ENCODE measurements at places on chromosomes 1 and 21.
A peak's percentile ranks its signal among the peaks of the same experiment; 100 is the strongest.

DNA sequence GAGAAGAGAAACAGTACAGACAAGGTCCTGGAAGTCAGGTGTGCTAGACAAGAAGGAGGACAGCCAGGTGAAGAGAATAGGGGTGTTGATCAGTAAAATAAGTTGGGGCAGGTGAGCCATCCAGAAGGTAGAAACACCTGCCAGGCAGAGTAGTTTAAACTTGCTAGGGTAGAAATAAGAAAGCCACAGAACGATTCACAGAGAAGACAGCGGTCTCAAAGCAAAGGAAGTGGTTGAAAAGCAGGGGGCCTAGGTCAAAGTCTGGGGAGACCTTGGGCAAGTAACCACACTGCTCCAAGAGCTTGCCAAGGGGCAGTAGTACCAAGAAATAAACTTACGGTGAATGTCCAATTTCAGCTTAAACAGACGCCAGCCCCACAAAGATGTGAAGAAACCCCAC lies 116.6 kb upstream of the PROX1 start:
- DNase-seq: no peak

DNA sequence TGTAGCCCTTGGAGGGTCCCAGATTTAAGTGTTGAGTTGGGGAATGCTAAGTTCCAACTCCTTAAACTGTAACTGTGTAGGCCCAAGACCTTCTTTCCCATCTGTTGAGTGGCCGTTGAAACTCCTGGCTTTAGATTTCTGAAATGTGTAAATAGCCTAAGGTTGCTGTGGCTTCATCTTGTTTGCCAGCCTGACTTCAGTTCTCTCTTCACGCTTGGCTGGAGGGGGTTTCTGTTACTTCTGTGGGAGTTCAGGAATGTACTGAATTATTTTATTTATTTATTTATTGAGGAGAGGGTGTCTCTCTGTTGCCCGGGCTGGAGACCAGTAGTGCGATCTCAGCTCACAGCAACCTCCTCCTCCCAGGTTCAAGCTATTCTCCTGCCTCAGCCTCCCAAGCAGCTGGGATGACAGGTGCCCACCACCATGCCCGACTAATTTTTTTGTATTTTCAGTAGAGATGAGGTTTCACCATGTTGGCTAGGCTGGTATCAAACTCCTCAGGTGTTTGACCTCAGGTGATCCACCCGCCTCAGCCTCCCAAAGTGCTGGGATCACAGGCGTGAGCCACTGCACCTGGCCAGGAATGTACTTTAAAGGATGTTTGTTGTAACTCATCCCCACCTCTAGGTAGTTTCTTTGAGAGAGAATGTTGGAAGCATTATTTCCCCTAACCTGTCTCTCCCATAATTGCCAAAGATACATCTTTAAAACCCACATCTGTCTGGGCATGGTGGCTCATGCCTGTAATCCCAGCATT lies 5.9 kb downstream of the TTC39A start:
- DNase-seq: no peak

GRCh38 chr1:67634396-67634935 lies 50.5 kb upstream of the GADD45A start:
- no peak for DNase-seq

- DNase-seq: no peak
These were observed 23.8 kb upstream of the PRDM15 start for GRCh38 chr21:41902946-41903345.

- no peak for DNase-seq
These were observed 38.6 kb upstream of the MPZL1 start for GRCh38 chr1:167683226-167683625.

DNA sequence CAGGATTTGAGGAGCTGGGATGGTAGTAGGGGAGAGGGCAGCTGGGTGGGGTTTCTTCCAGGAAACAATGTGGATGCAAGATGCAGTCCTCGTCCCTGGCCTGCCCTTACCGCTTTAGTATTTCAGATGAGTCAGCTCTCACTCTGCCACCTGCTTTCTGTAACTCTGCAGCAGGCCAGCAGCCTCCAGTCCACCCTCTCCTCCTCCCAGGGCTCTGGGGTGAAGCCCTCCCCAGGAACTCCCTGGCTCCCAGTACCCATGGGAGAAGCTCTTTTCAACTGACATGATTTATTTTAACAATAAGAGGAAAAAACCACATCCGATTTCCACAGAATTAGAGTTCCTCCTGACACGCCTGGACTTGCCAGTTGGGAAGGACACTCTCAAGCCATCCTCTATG lies 39.0 kb upstream of the IL20 start:
- no peak for DNase-seq

GRCh38 chr1:14652840-14653239 lies 54.4 kb downstream of the KAZN start:
- DNase-seq: no peak

- no peak for DNase-seq
These were observed 782 bp downstream of the CSDE1 start for GRCh38 chr1:114756949-114757454.

DNA sequence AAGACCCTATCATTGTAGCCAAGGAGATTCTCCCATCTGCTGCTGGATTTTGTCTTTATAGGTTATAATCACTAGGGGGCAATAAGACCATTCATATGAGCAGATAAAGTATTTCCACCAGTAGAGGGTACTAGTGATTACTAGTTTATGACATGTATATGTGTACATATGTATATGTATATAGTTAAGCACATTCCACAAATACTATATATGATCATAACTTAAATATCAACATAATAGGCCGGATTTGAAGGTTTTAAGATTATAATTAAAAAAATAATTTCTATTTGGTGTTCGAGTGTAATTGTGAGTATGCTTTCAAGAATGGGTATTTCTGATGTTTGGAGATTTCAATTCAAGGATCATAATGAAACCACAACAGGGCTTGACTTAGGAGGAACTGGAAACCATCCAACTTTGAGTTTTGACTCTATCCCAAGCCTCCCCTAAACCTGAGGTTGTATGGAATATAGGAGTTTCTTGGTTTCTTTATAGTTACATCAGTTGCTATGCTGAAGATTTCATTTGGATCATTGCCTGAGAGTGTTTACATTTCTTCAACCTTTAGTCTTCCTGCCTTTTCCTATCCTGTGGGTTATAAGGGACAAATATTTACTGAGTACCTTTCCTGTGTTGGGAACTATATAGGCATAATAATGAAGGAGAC lies 16.9 kb downstream of the TCEANC2 start:
- peak; percentile 18 for DNase-seq

DNA sequence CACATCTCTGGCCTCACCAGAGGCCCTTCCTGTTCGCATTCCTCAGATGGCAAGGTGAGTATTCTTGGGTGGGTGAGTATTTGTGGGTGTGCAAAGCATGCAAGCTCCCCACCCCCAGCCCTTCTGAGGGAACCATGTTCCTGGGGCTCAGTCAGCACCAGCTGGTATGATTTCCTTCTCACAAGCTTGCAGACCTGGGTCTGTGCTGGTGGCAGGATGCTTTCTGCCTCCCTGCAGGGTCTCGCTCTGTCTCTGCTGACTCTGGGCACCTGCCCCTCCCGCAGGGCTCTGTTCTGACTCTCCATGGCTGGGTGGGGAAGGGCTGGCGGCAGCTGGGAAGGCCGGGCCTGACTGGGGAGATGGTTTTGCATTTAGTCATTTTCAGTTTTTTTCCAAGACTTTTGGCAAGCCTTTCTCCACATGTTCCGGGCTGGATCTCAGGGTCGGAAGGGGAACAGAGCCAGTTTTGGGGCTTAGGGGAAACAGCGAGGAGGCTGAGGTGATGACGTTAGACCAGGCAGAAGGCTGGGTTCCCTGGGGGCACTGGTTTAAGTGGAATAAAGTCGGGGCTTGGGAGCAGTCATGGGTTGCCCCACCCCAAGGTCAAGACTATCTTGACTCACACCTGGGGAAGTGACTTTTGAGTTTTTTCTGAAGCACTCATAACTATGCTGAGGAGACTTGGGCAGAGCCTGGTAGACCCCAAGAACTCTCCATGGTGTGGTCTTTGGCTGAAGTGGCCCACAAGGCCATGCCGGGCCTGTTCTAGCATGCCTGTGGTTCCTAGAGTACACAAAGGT lies 6.2 kb downstream of the RASSF5 start:
- no peak for DNase-seq

DNA sequence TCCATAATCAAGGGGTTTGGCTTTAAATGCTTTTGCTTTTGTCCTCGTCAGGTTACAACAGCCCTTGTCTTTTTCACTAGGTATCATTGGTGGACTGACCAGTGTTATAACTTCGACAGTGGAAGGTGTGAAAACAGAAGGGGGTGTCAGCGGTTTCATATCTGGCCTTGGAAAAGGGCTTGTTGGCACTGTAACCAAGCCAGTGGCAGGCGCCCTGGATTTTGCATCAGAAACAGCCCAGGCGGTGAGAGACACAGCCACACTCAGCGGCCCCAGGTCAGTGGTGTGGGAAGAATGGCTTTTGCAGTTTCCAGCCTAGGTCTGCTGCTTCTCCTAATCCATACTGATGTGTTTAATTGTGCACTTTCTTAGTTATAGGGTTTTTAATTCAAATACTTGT lies 157.9 kb downstream of the DHRS3 start:
- no peak for DNase-seq

DNA sequence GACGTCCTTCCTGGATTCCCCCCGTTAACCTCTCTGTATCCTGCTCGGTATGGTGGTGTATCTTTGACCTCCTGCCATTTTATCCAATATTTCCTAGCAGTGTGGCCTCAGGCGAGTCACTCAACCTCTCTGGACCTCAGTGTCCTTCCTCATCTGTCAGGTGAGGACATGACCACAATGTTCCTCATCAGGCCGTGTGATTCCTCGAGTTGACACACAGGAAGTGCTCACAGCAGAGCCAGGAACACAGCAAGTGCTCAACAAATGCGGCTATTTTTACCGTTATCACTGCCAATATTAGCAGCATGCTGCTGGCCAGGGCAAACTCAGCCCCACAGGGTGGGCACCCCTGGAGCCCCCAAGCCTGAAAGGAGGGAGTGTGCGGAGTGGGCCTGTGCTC lies 450.2 kb downstream of the KIF26B start:
- DNase-seq: no peak

GRCh38 chr1:41847733-41848132 lies 71.0 kb downstream of the HIVEP3 start:
- DNase-seq: no peak

DNA sequence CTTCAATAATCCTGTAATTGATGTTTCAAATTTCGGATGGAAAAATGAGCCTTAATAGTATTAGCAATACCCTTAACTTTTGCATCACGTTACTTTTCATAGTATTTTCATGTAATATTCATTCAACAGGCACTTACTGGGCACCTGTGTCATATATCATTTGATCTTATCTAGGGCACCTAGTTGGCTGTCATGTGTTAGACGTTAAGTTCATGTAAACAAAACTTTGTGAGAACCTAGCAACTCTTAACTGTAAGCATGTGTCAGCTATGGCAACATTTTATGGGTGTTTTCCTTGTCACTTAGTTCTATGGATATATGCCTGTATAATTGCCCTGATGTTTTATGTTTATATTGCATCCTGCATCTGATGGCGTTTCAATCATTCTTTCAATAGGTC lies 777 bp downstream of the LAMC2 start:
- no peak for DNase-seq

DNA sequence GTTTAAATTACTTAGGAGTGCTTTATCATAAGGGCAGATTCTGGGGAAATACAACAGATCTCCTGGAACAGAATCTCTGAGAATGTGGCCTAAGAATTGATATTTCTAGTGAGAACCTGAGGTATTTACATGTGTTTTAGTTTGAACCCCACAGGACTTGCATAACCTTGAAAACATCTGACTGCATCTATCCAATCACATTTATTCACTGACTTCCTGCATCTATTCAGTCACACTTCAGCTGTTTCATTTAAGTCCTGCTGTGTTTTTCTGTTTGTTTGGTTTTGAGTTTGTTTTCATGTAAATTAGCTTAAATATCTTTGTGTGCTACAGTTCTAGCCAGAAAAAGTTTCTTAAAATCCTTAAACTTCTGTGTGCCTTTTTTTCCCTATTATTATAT lies 1260.7 kb downstream of the PLA2G4A start:
- DNase-seq: no peak

DNA sequence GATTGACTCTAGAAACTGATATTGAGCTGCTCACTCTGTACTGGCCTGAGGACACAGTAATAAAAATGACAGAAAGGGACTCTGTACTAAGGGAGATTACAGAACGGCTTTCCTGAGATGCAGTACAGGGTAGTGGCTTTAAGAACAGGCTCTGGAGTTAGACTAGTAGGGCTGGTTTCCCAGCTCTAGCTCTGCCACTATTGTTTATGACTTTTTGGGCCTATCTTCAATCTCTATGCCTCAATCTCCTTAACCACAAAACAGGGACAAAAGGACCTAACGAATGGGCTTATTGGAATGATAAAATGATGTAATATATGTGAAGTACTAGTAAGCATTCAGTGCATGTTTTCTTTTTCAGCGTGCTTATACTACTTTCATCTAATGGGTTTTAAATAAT lies 1.4 kb downstream of the DEPDC1 start:
- no peak for DNase-seq

Data from cerebellar nuclear complex (tissue), 1 donor.